Activated naive CD8-positive, alpha-beta T cell treated with anti-CD3 and anti-CD28 coated beads for 36 hours (primary cell): ENCODE measurements at places on chromosomes 4 and X. TPM values are rescaled to one million over a fixed set of nuclear protein-coding genes. Genes with fewer than 3 reads are reported as not detected.
A peak's percentile ranks its signal among the peaks of the same experiment; 100 is the strongest.

GDPD2 gene
- not detected for total RNA-seq

USP9X gene
- 54.5 TPM for total RNA-seq

EGF gene
- total RNA-seq: not detected

DDIT4L gene
- total RNA-seq: not detected

ATP2B3 gene
- total RNA-seq: not detected

OTC gene
- total RNA-seq: not detected

GC gene
- not detected for total RNA-seq

DNA sequence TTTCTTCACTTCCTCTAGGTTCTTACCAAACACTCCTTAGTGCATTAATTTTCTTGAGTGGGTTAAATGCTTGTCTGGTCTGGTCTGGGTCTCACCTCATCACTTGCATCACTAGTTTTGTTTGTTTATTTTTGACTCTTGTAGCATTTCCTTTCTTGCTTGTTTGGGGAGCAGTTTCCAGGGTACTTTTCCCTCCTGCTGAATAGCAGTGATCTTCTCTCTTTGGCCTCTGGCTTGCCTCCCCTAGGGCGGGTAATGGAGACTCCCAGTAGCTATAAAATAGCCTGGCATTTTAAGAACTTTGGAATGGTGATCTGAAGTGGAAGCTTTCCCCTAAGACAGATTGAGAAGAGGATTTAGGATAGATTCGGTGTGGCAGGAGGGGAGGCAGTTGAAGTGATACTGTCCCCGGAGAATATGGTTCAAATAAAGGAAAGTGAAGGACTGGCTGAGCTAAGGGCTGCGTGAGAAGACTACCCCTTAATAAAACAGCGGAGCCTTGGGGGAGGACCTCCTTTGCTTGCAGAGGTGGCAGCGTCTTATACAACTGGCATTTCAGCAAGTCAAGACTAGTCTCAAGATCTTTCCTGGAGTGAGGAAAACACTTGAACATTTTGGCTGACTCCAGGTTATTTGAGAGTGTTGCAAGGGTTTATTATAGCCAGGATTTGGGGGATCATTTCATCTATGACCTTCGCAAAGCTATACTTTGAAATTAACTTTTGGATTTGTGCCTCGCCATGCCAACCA lies 190.6 kb downstream of the FRAS1 start:
- H3K4me3 ChIP-seq: no peak overlapping the region
- H3K36me3 ChIP-seq: no peaks in the 10 kb centered on the region
- no peaks in the 10 kb centered on the region for H3K4me1 ChIP-seq
- H3K27me3 ChIP-seq: peaks cover 32% of the 10 kb centered on the region
- DNase-seq: no peak

- peaks cover 3% of the 10 kb centered on the region for H3K27me3 ChIP-seq
- peak overlapping the region; percentile 70 for H3K4me3 ChIP-seq
Measured at GRCh38 chrX:386239-386767, 404 bp downstream of the PPP2R3B start.

- no peak for DNase-seq
- H3K27ac ChIP-seq: no peak overlapping the region
- H3K27me3 ChIP-seq: no peaks in the 10 kb centered on the region
- H3K4me1 ChIP-seq: peaks cover 2% of the 10 kb centered on the region
- no peaks in the 10 kb centered on the region for H3K36me3 ChIP-seq
Measured at GRCh38 chr4:88219099-88219498, 60.7 kb upstream of the ABCG2 start.

DNA sequence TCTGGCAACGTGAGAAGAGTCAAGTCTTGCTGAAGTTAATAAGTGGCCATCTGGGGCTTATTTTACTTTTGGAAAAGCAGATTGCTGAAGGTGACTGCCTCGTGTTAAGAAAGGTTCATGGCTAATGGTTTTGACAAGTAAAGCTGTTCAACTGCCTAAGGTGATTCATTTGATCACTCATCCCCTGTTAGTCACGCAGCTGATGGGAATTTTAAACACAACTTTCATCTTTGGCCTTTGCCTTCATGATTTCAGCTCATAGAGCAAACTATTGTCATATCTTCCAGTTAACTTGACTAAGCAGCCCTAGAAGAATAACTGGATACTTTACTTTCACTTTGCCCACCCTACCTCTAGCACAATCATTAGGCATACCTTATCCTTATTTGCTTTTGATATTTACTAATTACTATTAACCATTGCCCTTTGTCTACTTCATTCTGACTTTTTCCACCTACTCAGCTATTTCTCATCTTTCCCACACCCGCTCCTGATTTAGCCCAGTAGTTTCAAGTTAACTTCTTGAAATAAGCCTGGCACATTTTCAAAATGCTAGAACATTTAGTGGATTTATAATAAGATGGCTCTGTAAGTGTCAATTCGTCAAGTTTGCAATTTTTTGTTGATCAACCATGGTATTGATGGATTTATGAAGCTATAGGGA lies 170.6 kb upstream of the S100G start:
- DNase-seq: no peak
- no peaks in the 10 kb centered on the region for H3K27me3 ChIP-seq
- no peaks in the 10 kb centered on the region for H3K36me3 ChIP-seq

DNA sequence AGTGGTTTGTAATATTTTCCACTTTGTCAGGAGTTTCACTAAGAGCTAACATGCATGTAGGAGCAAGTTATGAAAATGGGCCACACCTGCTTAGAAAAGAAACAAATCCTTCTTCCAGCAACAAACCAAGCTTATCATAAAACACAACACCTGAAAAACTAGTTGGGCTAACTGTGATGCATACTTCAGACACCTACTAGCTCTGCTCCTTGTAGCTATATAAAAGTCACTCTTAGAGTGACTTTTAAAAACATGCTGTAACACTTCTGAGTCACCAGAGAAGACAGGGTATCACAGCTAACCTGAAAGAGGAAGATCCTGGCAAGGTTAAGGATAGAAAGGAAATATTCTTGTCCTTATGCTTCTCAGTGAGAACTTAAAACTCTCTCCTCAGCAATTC lies 3.6 kb upstream of the SLAIN2 start:
- H3K27me3 ChIP-seq: no peaks in the 10 kb centered on the region
- peaks cover 28% of the 10 kb centered on the region for H3K4me1 ChIP-seq
- H3K36me3 ChIP-seq: no peaks in the 10 kb centered on the region
- H3K4me3 ChIP-seq: no peak overlapping the region

DNA sequence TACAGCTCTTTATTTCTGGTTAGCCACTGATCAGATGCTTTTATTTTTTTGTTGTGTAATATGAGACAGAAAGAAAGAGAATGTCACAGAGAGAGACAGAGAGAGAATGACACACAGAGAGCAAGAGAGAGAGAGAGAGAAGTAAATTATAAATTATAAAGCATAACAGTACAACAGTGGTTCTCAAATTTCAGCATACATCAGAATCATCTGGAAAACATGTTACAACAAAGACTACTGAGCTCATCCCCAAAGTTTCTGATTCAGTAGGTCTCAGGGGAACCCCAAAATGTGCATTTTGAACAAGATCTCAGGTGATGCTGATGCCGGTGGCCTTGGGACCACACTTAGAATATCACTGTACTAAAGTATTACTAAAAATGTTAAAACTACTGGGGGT lies 245.8 kb upstream of the DIAPH2 start:
- no peaks in the 10 kb centered on the region for H3K4me1 ChIP-seq
- H3K27ac ChIP-seq: no peak overlapping the region
- no peak overlapping the region for H3K4me3 ChIP-seq
- no peak for DNase-seq
- no peaks in the 10 kb centered on the region for H3K27me3 ChIP-seq

DNA sequence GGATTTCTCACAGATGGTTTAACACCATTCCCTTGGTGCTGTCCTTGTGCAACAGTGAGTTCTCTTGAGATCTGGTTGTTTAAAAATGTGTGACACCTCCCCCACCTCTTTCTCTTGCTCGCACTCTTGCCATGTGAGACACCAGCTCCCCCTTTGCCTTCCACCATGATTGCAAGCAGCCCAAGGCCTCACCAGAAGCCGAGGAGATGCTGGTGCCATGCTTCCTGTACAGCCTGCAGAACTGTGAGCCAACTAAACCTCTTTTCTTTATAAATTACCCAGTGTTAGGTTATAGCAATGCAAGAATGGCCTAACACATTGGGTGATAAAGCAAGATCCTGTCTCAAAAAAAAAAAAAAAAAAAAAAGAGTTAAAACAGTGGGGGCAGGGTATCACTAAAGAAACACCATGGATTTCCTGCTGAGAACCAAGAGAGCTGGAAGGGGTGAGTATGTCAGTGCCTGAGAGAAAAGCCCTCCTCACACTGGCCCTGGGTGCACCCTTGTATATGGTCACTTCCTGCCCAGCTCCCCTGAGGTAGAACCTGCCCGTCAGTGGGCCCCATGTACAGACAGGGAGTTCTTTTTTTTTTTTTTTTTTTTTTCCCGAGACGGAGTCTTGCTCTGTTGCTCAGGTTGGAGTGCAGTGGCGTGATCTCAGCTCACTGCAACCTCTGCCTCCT lies 46.4 kb downstream of the APOO start:
- H3K4me1 ChIP-seq: peaks cover 2% of the 10 kb centered on the region
- H3K36me3 ChIP-seq: peaks cover 17% of the 10 kb centered on the region
- H3K27me3 ChIP-seq: no peaks in the 10 kb centered on the region
- no peak for DNase-seq
- no peak overlapping the region for H3K4me3 ChIP-seq
- peak overlapping the region; percentile 25 for H3K27ac ChIP-seq

DNA sequence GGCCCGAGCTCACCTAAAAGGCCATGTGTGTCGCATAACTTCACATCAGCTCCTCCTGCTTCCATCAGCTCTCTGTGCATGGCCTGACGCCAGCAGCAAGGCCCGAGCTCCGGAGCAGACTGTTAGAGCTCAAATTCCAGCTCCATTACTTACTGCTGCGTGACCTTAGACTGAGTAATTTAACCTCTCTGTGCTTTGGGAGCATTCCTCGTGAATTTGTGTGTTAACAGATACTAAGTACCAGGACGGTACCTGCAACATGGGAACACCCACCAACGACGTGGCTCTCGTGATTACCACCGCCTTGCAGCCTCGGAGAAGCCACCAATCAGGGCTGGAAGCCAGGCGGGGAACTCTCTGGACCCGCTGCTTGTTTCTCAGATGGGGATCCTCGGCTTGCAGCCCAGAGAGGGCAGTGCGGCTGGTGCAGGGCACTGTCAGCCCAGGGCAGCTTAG lies 12.9 kb downstream of the LETM1 start:
- H3K4me1 ChIP-seq: peaks cover 5% of the 10 kb centered on the region
- no peak overlapping the region for H3K4me3 ChIP-seq
- H3K27me3 ChIP-seq: no peaks in the 10 kb centered on the region
- H3K27ac ChIP-seq: no peak overlapping the region
- peaks cover 21% of the 10 kb centered on the region for H3K36me3 ChIP-seq
